ENCODE measurements at places on chromosomes 3 and 15.

GRCh38 chr3:10395671-10396070 lies 74.8 kb upstream of the SEC13 start:
- no peak for DNase-seq

DNA sequence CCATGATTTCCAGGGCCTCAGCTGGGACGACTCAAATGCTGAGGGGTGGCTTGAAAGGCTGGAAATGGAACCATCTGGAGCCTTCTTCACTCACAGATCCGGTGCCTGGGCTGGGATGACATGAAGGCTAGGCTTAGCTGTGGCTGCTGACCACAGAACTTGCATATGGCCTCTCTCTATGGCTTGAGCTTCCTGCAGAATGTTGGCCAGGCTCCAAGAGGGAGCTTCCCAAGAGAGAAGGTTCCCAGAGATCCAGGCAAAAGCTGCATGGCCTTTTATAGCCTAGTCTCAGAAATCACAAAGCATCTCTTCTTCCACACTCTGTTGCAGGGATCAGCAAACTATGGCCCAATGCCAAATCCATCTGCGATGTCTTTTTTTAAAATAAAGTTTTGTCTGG lies 44.8 kb downstream of the GATM start:
- peak; percentile 2 for DNase-seq

GRCh38 chr3:184371570-184372018 lies 6.4 kb downstream of the THPO start:
- DNase-seq: peak; percentile 42

DNA sequence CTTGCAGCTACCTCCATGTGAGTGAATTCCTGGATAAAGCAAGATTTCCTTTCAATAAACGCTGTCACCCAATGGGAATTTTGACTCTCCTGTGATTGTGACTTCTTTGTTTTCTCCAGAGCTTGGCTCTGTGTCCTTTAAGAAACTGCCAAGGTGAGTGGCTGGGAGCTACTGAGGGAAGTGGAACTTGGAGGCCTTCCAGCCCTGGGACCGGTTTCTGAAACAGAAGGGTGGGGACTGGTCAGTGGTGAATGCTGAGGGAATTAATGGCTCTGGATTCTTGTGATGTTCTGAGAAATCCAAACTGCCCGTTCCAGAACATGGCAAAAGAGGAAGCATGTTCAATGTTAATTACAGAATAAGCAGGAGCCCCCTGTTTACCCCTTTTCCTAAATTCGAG lies 41.1 kb upstream of the MYZAP start:
- DNase-seq: no peak

GRCh38 chr3:59185591-59186369 lies 136.0 kb upstream of the CFAP20DC start:
- no peak for DNase-seq

- no peak for DNase-seq
Observed at GRCh38 chr15:96348112-96349027, 17.9 kb downstream of the NR2F2 start.

GRCh38 chr3:192637803-192638202 lies 89.5 kb downstream of the FGF12 start:
- DNase-seq: no peak

DNA sequence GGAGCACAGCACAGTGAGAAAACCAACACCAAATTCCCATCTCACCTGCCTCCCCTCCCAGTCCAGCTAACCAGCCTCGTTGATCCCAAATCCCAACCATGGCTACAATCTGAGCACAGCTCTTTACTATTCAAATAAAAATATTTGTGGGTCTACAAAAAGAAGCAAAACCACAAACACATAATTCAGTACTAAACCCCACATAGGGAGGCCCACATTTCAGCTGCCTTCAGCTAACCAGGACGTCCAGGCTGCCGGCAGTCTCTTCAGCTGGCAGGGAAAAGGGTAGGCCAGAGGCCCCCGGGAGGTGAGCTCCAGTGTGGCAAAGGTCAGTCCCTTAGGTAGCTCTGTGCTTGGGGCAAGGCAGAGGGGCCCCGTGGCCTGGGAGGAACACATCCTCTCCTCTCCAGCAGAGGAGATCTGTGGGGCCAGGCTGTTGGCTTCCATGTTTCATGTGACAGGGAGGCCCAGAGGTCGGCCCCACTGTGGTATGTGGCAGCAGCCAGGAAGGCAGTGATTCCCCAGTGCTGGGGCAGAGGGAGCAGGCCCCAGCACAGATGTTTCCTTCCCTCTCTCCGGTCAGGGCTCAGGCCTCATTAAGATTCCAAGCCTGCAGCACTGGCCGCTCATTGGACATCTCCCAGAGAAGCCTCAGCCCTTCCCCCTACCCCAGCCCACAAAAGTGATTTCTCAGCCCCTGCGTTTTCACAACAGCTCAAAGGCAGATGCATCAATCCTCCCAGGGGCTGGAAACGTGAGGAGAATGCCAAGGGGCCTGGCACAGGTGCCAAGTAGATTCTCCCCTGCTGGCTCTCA lies 381.4 kb downstream of the NTRK3 start:
- no peak for DNase-seq

GRCh38 chr3:122679882-122680474 lies 661 bp upstream of the PARP14 start:
- DNase-seq: no peak

DNA sequence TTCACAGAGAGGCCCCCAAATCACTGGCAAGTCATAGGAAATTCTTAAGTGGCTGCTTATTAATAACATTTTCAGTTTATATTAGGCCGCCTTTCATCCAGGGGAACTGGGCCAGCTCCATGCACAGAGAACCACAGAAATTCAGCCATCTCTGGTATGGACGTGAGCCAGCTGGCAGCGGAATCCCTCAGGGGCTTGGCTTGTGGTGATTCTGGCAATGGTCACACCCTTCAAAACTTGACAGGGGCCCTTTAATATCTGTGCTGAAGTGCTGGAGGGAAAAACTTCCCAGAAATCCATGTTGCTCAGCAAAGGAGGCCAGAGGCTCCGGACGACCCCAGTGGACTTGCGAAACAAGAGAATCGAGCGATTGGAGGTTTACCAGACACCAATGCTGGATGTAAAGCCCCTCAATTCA lies 11.3 kb downstream of the PRICKLE2 start:
- DNase-seq: peak; percentile 66

DNA sequence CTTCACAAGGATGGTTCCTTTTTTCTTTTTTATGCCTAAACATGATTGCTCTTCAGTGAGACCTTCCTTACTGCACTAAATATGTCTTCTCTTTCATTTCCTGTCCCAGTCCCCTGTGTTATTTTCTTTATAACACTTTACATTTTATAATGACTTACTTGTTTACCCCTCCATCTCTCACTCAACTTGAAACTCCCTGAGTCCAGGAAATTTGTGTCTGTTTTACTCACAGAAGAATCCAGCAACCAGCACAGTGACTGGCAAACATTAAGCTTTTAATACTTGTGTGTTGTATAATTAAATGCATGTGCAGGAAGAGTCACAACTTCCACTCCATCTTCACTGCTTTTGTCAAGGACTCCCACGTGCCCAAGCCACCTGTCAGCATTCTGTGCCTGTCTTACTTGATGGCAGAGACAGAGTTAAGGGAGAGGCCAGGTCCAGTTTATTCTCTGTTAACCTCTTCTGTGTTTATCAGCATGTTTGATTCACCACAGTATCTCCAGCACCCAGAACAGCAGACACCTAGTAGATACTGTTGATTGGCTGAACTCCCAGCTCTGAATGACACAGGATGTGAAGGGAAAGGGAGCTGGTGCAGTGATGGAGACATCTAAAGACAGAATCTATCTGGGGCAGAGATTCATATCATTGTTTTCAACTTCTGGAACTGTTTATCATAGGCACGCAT lies 42.8 kb downstream of the SSR3 start:
- DNase-seq: no peak

DNA sequence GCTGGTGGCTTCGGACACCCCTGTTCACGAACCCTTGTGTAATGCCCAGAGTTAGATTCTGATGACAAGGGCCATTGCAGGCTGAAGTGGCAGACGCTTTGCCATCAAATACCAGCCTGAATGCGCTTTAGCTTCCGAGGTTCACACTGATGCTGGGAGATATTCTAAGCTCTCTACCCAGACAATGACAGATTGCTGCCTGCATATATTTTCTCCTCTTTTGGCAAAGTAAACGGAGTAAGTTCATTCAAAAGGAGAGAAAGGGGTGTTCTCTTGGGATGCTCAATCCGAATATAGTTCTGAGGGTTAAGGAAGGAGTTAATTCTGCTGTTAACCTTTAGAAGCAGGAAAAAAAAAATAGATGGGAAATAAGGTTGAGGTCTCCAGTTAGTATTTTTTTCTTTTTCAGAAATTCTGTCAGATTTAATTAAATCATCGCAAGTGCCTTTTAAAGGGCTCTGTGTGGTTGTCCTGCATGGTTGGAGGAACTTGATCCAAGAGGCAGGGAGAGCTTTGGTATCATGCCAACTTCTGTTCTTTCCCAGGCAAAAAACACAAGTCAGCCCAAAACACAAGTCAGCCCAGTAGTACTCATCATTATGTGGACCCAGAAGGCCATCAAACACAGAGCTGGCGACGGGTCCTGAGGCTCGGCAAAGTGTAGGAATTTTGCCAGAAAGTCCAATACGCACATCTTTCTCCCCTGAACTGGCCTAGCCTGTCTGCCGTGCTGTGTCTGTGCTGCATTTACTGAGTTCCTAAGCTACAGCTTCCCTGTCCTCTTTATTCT lies 70.9 kb upstream of the ST8SIA2 start:
- no peak for DNase-seq

- no peak for DNase-seq
Observed at GRCh38 chr3:66037986-66038369, 740 bp downstream of the MAGI1 start.

- no peak for DNase-seq
Observed at GRCh38 chr15:89003865-89004725, 84.2 kb upstream of the ABHD2 start.

DNA sequence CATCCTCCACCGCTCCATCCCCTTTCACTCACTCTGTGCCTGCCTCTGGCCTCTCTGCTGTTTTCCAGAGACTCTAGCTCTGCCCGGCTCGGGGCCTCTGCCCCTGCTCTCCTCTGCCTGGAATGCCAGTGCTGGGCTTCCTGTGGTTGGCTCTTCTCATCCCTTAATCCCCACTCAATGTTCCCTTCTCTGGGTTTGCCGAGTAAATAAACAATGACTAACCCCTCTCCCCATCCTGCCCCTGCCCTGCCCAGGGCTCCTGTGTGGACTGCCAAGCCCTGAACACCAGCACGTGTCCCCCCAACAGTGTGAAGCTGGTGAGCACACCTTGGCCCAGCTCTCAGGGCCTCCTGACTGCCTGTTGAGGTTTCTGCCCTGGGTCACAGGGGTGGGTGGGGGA lies 12.2 kb downstream of the STAB1 start:
- peak; percentile 78 for DNase-seq

DNA sequence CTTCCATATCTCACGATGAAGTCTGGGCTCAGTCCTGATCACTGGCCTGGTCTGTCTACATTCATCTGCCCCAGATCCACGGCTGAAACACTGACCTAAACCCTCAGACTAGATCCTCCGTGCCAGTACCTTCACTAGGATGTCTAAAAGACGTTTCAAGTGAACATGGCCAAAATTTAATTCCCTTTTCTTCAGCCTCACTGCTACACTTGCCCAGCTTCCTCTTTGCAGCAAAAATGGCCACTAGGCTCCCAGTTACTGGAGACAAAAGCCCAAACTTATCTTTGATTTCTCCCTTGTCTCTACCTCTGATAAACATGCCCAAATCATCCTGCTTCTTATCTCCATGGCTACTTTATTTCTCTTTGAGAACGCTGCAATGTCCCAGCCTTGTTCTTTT lies 1.7 kb downstream of the RASSF1 start:
- DNase-seq: no peak

DNA sequence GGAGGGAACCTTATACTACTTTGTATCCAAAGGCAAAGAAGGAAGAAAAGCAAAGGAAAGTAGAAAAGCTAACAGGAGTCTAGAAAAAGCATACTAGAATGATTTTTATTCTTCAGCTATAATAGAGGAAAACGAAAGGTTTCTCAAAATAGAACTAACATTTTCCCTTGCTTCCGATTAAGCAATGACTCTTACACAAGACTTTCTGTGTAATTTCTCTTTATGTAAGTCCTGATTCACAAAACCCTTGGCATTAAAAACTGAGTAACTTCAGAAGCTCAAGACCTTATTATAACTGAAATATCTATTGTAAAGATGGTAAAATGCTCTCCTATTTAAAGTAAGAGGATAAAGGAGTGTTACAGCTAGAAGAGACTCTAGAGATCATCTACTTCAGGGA lies 97.4 kb downstream of the DTWD1 start:
- DNase-seq: no peak

DNA sequence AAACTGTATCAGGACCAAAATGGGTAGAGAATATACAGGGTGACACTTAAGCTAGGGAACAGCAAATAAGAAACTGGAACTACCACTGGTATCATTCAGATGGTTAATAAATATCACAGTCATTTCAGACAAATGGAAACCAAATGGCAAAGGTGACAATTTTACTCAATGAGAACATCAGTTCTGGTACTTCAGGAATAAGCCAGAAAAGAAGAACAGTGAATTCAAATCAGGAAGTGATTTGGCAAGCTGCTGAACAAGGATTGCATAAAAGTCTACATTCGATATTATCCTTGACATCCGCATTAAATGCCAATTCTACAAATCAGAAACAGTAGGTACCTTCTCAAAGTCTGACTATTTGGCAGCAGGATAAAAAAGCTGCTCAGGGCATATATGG lies 23.5 kb upstream of the STIMATE start:
- DNase-seq: no peak

GRCh38 chr3:87077355-87077754 lies 86.4 kb upstream of the VGLL3 start:
- DNase-seq: no peak

GRCh38 chr3:119783883-119784282 lies 2.0 kb downstream of the NR1I2 start:
- DNase-seq: no peak

DNA sequence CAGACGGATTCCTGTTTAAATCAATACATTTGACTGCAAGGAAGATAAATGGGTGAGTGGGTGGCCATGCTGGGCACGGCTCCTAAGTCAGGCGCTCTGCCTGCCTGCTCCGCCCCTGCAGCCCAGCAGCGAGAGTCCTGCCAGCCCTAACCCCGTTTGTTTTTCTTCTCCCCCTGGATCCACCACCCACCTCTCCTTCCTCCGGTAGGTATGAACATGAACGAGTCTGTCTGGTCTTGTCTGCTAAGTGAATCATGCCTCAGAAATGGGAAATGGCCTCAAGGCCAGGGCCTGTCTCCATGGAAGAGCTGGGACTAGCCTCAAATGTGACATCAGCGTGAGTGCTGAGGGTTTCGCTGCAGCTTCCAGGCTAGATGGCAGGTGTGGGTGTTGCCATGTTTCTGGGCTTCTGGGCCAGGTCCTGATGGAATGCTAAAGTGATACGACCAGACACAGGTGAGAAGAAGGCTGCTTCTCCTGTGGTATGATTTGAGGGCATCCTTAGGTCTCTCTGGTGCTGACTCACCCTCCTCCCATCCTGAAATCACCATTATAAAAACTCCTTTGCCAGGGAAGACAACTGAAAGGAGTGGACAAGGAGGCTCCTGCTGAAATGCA lies 5.6 kb upstream of the FEM1B start:
- no peak for DNase-seq

GRCh38 chr3:123464211-123464610 lies 15.3 kb upstream of the ADCY5 start:
- DNase-seq: no peak

Data from HS-27A (cell line).